ENCODE measurements at places on chromosomes 5 and 9. TPM values are rescaled to one million over a fixed set of nuclear protein-coding genes. Genes with fewer than 3 reads are reported as not detected.

GRCh38 chr5:151159649-151160373, 2.2 kb upstream of the ANXA6 start:
- no peak for DNase-seq

CDH9 gene
- not detected for total RNA-seq

DNA sequence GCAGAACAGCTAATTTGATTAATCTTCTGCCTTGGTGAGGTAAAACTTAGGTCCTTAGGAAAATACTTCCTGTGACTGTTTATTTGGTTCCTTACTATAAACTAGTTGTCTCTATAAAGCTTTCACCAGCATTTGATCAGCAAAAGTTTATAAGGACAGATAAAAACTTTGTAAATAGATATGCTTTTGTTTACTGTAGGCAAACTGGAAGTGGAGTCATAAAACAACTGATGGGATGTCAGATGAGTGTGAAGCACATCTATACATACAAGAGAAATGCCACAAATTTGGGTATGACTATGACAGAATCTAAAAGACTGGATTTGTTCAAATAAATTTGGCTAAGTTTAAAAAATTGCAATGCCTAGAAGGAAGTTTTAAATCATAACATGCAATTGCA, 5.5 kb downstream of the PTGER4 start:
- DNase-seq: no peak

DNA sequence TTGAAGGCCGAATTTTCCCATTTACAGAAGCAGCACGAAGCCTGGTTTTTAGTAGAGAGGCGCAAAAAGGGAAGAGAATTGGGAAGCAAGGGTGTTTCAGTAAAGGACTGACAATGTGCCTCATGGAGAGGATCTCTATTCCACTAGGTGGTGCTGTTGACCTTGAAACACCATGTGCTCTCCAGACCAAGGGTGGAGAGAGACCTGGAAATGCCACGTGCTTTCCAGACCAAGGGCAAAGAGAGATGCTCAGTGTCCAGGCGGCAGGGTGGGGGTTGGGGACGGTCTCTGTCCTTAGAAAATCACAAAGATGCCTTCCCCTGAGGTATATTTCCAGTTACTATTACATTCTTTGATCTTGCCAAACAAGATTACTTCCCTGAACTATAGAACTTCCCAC, 425.3 kb downstream of the CSNK1G3 start:
- no peak for DNase-seq

SLC36A3 gene
- total RNA-seq: not detected

DNA sequence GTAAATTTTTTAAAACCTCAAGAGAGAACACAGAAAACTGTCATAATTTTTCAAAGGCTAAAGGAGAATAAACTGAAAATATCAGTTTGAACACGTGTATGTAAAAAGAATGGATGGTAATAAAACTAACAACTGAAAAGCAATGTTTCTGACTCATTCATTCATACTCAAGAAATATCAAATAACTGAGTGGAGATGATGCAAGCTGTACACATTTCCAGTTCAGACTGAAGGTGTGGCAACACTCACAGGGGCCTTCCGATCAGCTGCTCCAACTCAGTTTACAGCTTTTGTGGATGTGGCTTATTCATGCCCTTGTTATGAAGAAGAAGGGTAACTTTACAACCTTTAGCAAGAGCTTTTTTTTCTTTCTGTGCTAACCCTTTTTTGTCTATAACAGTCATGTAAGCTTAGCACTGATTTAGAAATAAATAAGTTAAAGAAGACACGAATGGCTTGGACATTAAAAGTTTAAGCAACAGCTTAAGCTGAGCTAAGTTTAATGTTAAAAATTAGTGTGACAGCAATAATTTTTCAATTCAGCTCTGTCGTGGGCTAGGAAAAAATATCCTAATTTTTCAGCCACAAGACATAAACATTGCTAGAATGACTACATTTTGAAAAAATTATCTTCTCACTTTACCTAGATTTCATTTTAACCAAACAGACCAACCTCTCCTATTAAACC, 453.5 kb downstream of the RAB3C start:
- DNase-seq: no peak

PPP2R2B gene
- total RNA-seq: 25.9 TPM
